ENCODE measurements at places on chromosomes 7 and 10.

DNA sequence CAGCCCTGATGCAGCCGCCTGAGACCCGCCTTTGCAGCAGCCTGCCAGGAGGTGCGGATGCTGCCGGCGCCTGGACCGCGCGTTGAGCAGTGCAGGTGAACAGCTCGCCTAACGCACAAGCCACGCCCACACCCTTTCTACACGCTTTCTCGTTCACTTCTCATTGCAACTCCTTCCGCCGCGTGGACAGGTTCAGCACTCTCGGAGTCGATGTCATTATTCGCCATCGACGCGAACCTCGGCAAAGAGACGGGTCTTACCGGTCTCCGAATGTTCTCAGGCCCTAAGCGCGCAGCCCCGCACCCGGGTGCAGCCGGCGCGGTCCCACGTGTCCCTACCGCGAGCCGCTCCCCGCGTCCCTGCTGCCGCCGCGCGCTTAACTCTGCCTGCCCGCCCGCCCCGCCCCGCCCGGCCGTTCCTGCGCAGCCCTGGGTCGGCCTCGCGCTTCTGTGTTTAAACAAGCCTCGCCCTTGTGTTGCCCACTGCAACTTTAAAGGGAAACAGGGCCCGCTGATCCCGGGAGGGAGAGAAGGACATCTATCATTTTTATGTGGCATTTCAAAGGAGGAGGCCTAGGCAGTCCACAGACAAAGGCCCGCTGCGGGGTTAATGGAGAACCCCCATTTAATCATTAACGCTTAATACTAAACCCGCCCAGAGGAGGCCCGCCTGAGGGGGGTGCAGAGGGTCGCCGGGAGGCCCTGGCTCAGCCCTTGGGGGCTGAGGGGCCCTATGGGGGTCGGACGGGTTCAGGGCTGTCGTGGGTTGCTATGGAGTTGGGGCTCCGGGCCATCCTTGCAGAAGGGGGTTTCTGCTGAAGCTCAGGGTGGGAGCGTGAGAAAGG, 128.5 kb downstream of the WDR11 start:
- DNase-seq: no peak

- DNase-seq: no peak
Observed at GRCh38 chr7:11931307-11931706, 99.3 kb upstream of the THSD7A start.

GRCh38 chr10:43308515-43308914, 41.6 kb upstream of the RASGEF1A start:
- DNase-seq: peak; percentile 23

- DNase-seq: no peak
Observed at GRCh38 chr10:51544933-51545332, 154.5 kb downstream of the CSTF2T start.

- no peak for DNase-seq
Observed at GRCh38 chr7:50197549-50197948, 104.5 kb upstream of the ZPBP start.
